ENCODE measurements at places on chromosomes 13 and 19. TPM values are rescaled to one million over a fixed set of nuclear protein-coding genes. Genes with fewer than 3 reads are reported as not detected.

DNA sequence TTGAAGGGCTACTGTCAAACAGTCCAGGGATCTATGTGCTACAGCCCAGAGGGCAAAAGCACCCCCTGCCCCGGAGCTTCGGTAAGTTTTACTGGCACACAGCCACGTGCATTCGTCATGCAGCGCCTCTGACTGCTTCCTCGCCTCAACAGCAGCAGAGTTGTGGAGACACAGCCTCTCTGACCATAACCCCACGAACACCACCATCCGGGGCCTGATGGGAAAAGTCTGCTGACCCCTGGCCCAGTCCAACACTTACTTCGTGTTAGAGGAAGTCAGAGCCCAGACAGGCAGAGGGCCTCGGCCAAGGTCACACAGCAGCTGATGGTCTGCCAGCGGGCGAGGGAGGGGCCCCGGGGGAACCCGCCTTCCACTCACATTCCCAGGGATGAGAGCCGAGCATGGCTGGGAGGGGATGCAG is 5.1 kb downstream of the CBARP start:
- no peak for DNase-seq

- peak; percentile 78 for DNase-seq
Measured at GRCh38 chr19:38228491-38229439, 4.7 kb upstream of the DPF1 start.

Gene MCEMP1
- not detected for total RNA-seq

DNA sequence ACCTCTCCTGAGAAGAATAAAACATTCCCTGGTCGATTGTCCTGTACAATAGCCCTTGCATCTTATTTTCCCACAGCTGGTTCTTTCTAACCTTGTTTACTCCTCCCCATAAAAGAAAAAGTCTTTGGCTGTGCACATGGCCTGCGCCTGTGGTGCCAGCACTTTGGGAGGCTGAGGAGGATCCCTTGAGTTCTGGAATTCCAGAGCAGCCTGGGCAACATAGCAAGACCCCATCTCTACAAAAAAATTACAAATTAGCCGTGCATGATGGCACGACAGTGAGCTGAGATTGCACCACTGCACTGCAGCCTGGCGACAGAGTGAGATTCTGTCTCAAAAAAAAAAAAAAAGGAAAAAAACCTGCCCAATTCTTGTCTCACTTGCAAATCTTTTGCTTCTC is 7.2 kb upstream of the NUP62 start:
- no peak for DNase-seq

Gene RASIP1
- total RNA-seq: 9.3 TPM

- DNase-seq: peak; percentile 56
Measured at GRCh38 chr19:41521931-41522555, 53.9 kb upstream of the CEACAM21 start.

All from H1 (cell line).